ENCODE measurements at places on chromosomes 1 and 21.

GRCh38 chr1:81157686-81158085 is 643.0 kb upstream of the ADGRL2 start:
- no peak overlapping the region for H3K4me3 ChIP-seq
- no peak overlapping the region for H3K27ac ChIP-seq
- H3K27me3 ChIP-seq, result no peaks in the 10 kb centered on the region
- DNase-seq, result no peak
- H3K36me3 ChIP-seq, result no peaks in the 10 kb centered on the region

DNA sequence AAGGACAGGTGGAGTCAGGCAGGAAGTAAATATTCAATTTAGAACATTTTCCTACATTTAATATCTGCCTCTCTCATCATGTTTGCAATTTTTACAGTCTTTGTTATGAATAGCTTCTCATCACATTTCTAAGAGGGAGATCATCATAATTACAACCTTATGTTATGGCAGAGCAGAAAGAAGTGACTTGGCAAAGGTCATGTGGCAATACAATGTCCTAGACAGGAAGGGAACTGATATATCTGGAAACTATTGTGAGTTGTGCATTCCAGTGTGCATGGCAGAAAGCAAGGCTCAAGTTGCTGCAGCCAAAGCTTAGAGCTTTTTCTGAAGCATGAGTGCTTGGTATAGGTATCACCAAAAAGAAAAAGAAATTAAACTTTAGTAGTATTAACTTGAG is 43.8 kb upstream of the PRRX1 start:
- DNase-seq, result no peak
- H3K27me3 ChIP-seq, result no peaks in the 10 kb centered on the region
- no peak overlapping the region for H3K27ac ChIP-seq
- no peaks in the 10 kb centered on the region for H3K4me1 ChIP-seq
- no peak overlapping the region for H3K4me3 ChIP-seq

GRCh38 chr1:74812180-74812541 is 79.2 kb downstream of the TYW3 start:
- H3K27ac ChIP-seq, result no peak overlapping the region
- DNase-seq, result no peak
- H3K27me3 ChIP-seq, result no peaks in the 10 kb centered on the region
- no peaks in the 10 kb centered on the region for H3K4me1 ChIP-seq

GRCh38 chr21:33687634-33688033 is 45.3 kb downstream of the ITSN1 start:
- no peaks in the 10 kb centered on the region for H3K27me3 ChIP-seq
- DNase-seq, result no peak
- no peak overlapping the region for H3K4me3 ChIP-seq
- H3K36me3 ChIP-seq, result no peaks in the 10 kb centered on the region

GRCh38 chr21:24727803-24728440 is 879.4 kb downstream of the MRPL39 start:
- no peaks in the 10 kb centered on the region for H3K4me1 ChIP-seq
- H3K4me3 ChIP-seq, result no peak overlapping the region
- no peak overlapping the region for H3K27ac ChIP-seq
- H3K27me3 ChIP-seq, result no peaks in the 10 kb centered on the region

GRCh38 chr1:29655945-29656850 is 419.9 kb downstream of the PTPRU start:
- DNase-seq, result no peak
- H3K4me3 ChIP-seq, result no peak overlapping the region
- no peaks in the 10 kb centered on the region for H3K4me1 ChIP-seq
- H3K27me3 ChIP-seq, result no peaks in the 10 kb centered on the region

- no peak overlapping the region for H3K27ac ChIP-seq
- H3K27me3 ChIP-seq, result no peaks in the 10 kb centered on the region
- H3K36me3 ChIP-seq, result no peaks in the 10 kb centered on the region
- no peak for DNase-seq
- H3K4me1 ChIP-seq, result no peaks in the 10 kb centered on the region
These were observed 243.7 kb upstream of the SNX7 start for GRCh38 chr1:98417820-98418219.

- H3K4me3 ChIP-seq, result no peak overlapping the region
- no peak for DNase-seq
- H3K4me1 ChIP-seq, result peaks cover 5% of the 10 kb centered on the region
These were observed 31.2 kb downstream of the PIK3C2B start for GRCh38 chr1:204463125-204464060.

GRCh38 chr1:4292861-4293260 is 361.5 kb upstream of the AJAP1 start:
- no peaks in the 10 kb centered on the region for H3K4me1 ChIP-seq
- DNase-seq, result no peak
- H3K27ac ChIP-seq, result no peak overlapping the region
- no peaks in the 10 kb centered on the region for H3K36me3 ChIP-seq
- no peak overlapping the region for H3K4me3 ChIP-seq

- H3K4me3 ChIP-seq, result no peak overlapping the region
- H3K36me3 ChIP-seq, result no peaks in the 10 kb centered on the region
- H3K27me3 ChIP-seq, result no peaks in the 10 kb centered on the region
These were observed 18.9 kb upstream of the VWA5B1 start for GRCh38 chr1:20271498-20272400.

DNA sequence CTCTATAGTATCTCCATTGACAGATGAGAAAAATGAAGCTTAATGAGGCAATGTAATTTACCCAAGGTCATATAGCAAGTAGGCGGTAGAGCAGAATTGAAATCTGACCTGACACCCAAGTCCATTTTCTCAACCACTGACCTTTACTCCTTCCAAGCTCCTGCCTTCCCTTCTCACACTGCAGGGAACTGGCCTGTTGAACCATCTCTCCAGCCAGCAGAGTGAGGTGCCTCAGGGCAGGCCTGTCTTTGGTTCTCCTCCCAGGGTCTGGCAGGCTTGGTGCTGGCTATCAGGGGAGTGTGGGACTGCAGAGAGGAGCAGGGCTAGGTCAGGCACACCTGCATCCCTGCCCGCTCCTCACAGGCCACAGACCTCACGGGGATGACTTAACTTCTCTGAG is 126.8 kb downstream of the BEND5 start:
- no peaks in the 10 kb centered on the region for H3K4me1 ChIP-seq
- H3K4me3 ChIP-seq, result no peak overlapping the region
- no peaks in the 10 kb centered on the region for H3K27me3 ChIP-seq
- H3K27ac ChIP-seq, result no peak overlapping the region
- no peak for DNase-seq

DNA sequence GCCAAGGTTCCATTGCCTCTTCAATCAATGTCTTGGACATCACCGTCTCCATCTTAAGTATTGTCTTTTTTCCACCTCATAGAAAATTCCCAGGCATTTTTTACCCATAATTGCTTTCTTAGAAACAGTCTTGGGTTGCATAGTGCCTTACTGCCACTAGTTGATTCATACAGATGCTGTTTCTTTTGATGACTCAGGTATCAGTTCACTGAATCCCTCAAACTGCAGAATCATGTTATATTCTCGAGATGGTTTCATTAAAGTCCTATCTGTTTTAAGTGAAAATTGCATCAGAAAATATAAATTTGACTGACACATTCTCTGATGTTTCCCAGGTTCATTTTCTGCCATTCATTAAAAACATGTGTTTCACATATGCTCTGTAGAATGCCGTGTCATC is 1489.1 kb downstream of the BRINP3 start:
- peaks cover 2% of the 10 kb centered on the region for H3K4me1 ChIP-seq
- H3K27ac ChIP-seq, result no peak overlapping the region
- no peaks in the 10 kb centered on the region for H3K36me3 ChIP-seq

DNA sequence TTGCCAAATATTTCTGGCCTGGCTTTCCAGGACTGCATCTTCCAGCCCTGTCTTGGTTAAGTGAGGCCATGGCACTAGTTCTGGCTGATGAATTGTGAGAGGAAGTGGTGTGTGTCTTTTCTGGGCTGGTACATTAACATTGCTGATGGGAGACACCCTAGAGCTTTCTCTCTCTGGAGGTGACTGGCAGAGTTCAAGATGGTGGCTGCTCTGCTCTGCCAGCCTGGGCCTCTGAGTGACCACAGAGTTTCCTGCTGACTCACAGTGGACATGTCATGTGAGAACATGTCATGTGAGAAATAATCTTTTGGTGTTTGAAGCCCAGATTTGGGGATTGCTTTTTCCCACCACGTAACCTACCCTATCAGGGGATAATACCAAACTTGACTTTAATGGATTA is 218.0 kb upstream of the KIAA0040 start:
- H3K4me1 ChIP-seq, result no peaks in the 10 kb centered on the region
- H3K36me3 ChIP-seq, result no peaks in the 10 kb centered on the region
- H3K27ac ChIP-seq, result no peak overlapping the region
- H3K27me3 ChIP-seq, result no peaks in the 10 kb centered on the region
- DNase-seq, result no peak
- no peak overlapping the region for H3K4me3 ChIP-seq

GRCh38 chr21:44090325-44090724 is 16.9 kb upstream of the PWP2 start:
- H3K36me3 ChIP-seq, result peaks cover 27% of the 10 kb centered on the region
- peak; percentile 23 for DNase-seq
- no peaks in the 10 kb centered on the region for H3K27me3 ChIP-seq
- no peak overlapping the region for H3K4me3 ChIP-seq
- no peaks in the 10 kb centered on the region for H3K4me1 ChIP-seq
- no peak overlapping the region for H3K27ac ChIP-seq

- H3K27ac ChIP-seq, result no peak overlapping the region
- DNase-seq, result no peak
- H3K36me3 ChIP-seq, result no peaks in the 10 kb centered on the region
- no peaks in the 10 kb centered on the region for H3K27me3 ChIP-seq
- no peak overlapping the region for H3K4me3 ChIP-seq
These were observed 6.0 kb upstream of the NLRP3 start for GRCh38 chr1:247409869-247410544.

DNA sequence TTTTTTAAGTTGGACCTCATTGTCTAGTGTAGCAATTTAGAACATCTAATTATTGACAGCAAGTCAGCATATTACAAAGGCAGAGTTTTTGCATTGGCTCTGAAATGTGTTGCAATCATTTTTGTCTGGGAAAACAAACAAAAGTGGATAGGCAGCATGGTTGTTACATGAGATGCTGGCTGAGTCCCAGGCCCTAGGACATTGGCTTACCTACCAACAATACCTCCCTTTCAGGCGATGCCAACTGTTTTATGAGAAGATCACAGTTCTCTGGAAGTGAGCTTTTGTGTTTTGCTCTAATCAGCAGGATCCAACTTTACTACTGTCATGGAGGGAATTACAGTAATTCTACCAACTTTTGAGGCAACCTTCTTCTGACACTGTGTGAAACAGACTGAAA is 71.5 kb upstream of the CXADR start:
- H3K4me1 ChIP-seq, result no peaks in the 10 kb centered on the region
- H3K27ac ChIP-seq, result no peak overlapping the region
- no peak for DNase-seq

DNA sequence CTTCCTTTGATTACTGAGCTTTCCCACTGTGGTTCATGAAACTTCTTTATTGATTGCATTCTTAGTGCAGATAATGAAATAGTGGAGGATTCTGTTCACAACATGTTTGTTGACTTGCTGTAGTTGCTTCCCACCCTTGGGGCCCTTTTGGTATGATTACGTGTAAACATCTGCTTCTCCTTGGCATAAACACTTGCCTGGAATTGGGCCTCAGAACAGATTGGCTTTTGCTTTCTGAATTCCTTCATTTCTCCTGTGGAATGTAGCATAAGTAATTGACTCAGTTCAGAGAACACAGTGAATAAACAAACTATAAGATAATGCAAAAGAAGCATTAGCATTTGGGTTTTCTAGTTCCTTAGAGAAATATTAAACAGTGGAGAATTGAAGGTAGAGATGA is 59.5 kb upstream of the LAMC2 start:
- H3K36me3 ChIP-seq, result peaks cover 8% of the 10 kb centered on the region
- no peaks in the 10 kb centered on the region for H3K27me3 ChIP-seq
- DNase-seq, result no peak
- no peaks in the 10 kb centered on the region for H3K4me1 ChIP-seq
- no peak overlapping the region for H3K4me3 ChIP-seq

DNA sequence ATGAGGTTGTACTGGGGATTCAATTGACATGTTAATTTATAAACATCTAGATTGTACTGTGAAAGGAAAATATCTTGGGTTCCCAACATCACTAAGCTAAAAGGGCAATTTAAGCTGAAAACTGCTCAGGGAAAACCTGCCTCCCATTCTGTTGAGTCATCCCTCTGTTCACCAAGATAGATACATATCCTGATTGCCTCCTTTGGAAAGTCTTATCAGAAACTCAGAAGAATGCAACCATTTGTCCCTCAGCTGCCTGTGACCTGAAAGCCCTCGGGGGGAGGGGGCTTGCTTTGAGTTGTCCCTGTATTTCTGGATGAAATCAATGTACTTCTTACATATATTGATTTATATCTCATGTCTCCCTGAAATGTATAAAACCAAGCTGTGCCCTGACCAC is 187.0 kb upstream of the ETV3 start:
- no peak overlapping the region for H3K27ac ChIP-seq
- H3K4me3 ChIP-seq, result no peak overlapping the region
- H3K27me3 ChIP-seq, result no peaks in the 10 kb centered on the region
- no peak for DNase-seq

GRCh38 chr1:10537082-10537766 is 62.5 kb downstream of the PEX14 start:
- no peak overlapping the region for H3K27ac ChIP-seq
- H3K36me3 ChIP-seq, result 0 out of 2 replicates have a peak, but pooled peaks cover 3% of the 10 kb centered on the region
- no peak overlapping the region for H3K4me3 ChIP-seq

DNA sequence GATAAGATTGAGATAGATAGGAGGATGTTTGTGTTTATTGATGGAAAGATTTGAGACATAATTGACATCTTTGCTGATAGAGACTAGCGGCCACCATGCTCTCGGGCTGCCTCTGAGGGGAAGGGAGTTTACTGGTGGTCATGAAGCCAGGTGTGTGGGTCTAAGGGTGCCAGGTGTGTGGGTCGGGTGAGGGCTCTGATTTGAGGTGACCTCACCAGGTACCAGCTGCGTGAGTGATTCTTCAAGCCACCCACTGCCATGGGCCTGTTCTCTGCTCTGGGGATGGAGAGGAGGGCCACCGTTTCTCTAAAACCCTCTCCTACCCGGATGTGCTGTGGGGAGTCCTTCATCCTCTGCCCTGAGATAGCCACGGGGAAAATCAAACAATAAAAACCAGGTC is 3.2 kb downstream of the UBASH3A start:
- H3K4me1 ChIP-seq, result 0 out of 2 replicates have a peak, but pooled peaks cover 1% of the 10 kb centered on the region
- no peaks in the 10 kb centered on the region for H3K36me3 ChIP-seq
- no peaks in the 10 kb centered on the region for H3K27me3 ChIP-seq
- H3K4me3 ChIP-seq, result no peak overlapping the region
- DNase-seq, result no peak
- no peak overlapping the region for H3K27ac ChIP-seq

GRCh38 chr1:198641501-198641900 is 2.7 kb downstream of the PTPRC start:
- no peaks in the 10 kb centered on the region for H3K27me3 ChIP-seq
- no peak overlapping the region for H3K4me3 ChIP-seq
- no peak overlapping the region for H3K27ac ChIP-seq
- no peaks in the 10 kb centered on the region for H3K4me1 ChIP-seq
- no peaks in the 10 kb centered on the region for H3K36me3 ChIP-seq
- no peak for DNase-seq
